ENCODE measurements at places on chromosomes 7 and 10.
A peak's percentile ranks its signal among the peaks of the same experiment; 100 is the strongest.

- no peak for DNase-seq
Measured at GRCh38 chr10:7896297-7896696, 78.0 kb downstream of the TAF3 start.

- DNase-seq, result no peak
Measured at GRCh38 chr10:110612087-110612486, 32.0 kb upstream of the RBM20 start.

GRCh38 chr10:30583778-30584415, 45.7 kb downstream of the LYZL2 start:
- peak; percentile 23 for DNase-seq

DNA sequence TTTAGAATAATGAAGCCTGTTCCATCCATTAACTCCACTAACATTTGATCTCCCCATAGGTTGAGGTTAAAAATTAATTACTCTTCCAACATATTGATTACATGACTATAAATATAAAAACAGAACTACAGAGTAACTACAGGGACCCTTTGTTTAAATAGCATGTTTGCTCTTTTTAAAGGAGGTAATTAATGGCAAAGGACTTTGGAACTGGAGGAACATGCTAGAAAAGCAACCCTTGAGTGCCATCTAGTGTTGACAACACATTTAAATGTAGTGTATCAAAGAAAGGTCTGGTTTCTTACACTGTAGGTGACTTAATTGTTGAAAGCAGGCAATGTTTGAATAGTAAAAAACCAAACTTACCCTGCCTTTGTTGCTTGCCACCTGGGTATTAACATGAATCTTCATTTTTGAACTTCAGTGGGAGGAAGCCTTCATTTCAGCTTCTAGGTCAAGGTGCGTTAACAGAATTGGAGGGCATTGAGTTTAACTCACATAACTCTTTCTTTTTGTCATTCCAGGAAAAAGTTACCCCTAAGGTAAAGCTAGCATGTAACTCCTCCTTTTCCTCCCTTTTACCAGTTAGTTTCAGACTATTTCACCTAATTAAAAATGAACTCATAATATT, 52.6 kb upstream of the CAPZA2 start:
- DNase-seq, result peak; percentile 71

DNA sequence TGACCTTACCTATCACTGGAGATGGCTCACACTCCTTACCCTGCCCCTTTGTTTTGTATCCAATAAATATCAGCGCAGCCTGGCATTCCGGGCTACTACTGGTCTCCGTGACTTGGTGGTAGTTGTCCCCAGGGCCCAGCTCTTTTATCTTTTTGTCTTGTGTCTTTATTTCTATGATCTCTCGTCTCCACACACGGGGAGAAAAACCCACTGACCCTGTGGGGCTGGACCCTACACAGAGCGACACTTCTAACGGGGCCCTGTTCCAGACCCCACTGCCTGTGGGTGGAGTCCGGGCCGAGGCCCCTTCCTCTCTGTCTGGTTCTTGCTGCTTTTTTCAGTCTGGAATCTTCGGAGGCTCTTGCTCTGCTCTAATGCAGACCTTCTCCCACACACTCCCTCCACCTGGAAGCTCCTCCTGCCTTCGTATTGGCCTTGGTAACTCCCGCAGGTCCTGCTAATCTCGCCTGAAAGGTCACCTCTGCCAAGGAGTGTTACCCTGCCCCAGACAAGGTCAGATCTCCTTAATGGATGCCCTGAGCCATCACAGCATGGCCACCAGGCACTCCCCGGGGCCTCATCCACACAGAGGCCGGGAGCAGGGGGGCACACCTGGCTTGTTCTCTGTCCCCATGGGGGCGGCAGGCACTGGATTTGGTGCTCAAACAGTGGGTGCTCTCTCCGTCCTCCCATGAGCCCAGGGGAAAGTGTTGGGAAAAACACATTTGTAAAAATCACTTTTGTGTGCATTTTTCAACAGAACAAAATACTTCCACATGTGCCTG, 531.7 kb downstream of the PTPRN2 start:
- DNase-seq, result no peak

GRCh38 chr7:101717628-101718357, 88.7 kb upstream of the MYL10 start:
- peak; percentile 77 for DNase-seq

GRCh38 chr10:92074126-92074887, 150.7 kb downstream of the BTAF1 start:
- DNase-seq, result peak; percentile 20

DNA sequence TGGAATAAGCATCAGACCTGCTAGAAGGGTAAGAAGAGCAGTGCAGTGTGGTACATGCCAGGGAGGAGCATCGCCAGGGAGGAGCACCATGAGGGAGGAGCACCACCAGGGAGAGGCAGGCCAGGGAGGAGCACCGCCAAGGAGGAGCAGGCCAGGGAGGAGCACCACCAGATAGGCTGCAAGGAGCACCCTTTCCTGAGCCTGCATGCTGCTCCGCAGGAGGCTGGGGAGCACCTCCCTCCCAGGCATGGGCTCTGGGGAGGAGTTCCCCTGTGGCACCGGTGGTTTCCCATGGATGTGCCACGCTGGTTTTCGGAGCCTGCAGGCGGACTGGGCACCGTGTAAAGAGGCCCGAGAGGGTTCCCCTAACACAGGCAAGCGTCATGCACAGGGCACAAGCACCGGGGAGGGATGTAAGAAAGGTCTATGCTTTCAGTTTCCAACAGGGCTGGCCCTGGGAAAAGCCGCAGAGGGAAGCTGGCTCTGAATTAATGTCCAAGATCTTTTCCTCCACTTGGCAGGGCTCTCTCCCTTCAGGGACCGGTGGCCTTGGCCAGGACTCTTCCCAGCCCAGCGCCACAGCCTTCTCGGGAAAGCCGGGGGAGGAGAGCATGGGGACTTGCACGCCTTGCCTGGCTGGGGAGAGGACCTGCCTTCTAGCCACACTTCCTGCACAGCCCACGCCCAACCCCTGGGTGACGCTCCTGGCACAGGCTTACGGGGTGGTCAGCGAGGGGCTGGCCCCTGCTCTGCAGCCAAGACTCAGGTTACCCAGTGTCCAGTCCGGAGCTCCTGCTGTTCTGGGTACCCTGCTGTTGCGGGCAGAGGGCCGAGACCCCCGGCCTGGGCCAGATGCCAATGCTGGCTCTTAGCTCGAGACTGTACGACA, 11.5 kb upstream of the GPER1 start:
- no peak for DNase-seq

GRCh38 chr10:118116715-118117449, 70.1 kb upstream of the RAB11FIP2 start:
- no peak for DNase-seq

All from HFFc6 (cell line).